ENCODE measurements at places on chromosomes 2 and 18.

DNA sequence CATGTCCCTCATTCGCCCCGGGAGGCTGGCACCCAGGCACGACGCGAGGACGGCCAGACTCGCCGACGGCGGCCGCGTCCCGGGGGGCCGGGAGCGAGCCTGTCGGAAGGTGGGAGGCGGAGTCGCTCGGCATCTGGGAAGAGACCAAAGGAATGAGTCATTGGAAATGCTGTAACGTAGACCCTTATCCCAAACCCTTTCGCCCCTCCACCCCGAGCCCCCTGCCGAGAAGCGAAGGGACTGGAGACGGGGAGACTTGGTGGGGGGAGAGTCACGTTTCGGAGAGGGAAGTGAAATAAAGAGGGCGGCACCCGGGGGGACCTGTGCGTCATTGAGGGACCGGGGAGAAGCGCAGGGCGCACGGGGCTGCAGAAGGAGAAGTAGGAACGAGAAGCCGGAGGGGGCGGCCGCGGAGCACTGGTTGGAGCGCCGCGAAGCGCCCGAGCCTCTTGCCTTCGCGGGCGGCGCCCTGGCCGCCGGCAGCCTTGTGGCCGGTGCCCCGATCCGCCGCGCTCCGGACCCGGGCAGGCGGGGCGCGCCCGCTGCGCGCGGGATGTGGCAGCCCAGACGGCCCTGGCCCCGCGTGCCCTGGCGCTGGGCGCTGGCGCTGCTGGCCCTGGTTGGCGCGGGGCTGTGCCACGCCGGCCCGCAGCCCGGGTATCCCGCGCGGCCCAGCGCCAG is at the start of gene EMILIN2:
Gene EMILIN2, plus strand, starts transcription at position 371 of the 681 bp plus-strand sequence. Its CDS starts 183 bp downstream, at position 554.
- no peak for DNase-seq

DNA sequence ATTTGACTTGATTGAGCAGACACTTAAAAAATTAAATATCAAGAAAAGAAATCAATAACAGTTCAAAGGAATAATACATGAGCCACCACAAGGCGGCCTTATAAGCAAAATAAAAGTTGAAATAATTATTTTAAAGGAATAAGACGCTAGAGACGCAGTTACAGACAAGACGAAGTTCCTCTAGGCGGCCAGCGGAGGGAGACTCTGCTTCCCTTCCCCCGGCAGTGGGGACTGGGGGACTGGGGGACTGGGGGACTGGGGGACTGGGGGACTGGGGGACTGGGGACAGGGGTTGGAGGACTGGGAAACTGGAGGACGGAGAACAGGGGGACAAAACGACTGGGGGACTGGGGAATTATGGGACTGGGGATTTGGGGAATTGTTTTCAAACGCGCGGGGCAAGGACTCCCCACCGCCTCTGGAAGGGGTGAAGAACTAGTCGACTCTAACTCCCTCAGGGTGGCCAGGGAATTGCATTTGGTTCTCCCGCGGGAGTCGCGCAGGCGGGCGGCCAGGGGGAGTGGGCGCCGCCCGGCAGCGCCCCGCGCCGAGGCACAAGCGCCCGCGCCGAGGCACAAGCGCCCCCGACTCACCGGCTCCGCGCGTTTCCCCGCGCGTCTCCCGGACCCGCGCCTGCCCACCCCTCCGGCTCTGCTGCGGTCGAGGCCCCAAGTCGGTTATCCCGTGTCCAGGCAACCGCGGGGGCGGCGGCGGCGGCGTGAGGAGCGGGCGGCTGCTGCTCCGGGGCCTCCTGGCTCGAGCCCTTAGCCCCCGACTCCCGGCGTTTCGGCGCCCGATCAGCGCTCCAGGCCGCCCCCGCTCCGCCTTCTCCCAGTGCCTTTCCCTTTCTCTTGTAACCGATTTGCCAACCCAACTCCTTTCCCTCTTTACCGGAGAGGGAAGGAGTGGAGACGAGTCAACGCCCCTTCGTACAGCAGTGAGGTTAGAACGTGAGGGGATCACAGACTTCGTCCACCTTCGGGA is at the start of gene CCDC178:
Gene CCDC178, minus strand, starts transcription at position 662 of the 984 bp plus-strand sequence. CDS start 28,633 bp downstream, outside the sequence.
- DNase-seq = peak; percentile 24

GRCh38 chr18:48923746-48924629 is 26.8 kb downstream of the SMAD7 start:
- DNase-seq = no peak

DNA sequence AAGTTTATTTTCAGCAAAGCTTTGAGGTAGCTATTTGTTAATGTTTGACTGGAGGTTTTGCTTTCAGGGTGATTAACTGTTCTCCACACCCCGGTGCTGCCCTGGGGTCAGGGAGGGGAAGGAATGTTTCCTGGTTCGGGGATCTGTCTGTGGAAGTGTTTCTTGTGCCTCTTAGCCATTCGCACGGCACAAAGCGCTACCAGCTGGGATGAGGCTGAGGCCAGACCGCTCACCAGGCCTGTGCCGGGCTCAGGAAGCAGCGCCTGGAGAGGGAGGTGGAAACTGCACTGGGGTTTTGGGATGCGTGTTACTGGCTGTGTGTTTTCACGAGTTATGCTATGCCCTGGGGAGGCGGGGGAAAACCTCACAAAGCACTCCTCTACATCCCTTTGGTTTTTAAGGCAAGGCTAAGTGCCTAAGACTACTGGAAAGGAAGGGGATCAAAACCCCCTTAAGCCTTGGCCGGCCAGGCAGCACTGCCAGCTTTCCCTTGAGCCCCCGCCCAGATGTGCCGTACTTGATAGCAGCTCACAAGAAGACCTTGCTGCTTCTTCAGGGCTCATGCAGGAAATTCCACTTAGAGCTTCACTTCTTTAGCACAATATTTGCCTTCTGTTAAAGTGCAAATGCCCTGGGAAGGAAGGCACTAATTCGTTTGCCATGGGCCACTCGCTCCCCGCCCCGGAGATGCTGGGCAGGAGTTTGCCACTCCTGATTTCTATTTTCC is 65.7 kb upstream of the CNGA3 start:
- DNase-seq = no peak

GRCh38 chr18:9951022-9951859 is 37.4 kb downstream of the VAPA start:
- peak; percentile 33 for DNase-seq

GRCh38 chr2:43540021-43540779 is 55.6 kb downstream of the THADA start:
- no peak for DNase-seq

DNA sequence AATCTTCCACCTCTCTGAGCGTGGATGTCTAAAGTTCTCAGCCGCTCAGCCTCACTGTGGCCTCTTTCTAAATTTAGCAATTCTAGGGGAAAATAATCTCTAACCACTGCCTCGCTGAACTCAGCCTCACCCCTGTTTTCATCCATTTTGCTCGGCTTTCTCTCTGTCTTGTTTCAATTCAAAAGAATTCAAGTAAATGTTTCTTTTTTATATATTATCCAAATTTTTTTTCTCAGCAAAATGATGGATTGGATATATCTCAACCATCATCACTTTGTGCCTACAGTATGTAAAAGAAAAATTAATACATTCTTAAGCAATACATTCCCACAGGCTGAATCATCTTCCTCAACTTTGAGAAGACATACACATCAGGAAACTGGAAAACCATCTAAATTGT is 24.0 kb upstream of the GALNT5 start:
- DNase-seq = no peak

DNA sequence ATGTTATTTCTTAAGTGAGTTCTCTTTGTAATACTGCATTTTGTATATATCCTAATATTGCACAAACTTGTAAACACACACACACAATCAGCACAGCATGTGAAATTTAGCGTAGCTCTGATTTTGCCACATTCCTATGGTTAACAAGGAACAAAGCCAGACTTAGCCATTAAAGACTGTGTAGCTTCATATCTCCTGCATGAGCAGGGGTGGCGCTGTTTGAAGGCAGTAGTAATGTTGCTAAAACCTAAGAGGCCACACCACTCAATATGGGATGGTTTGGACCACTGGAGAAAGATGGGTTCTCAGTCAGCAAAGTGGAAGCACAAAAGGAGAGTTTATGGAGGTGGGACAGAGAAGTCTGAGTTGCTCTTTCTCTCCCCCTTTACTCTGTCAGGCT is 61.1 kb upstream of the RND3 start:
- DNase-seq = no peak

- DNase-seq = no peak
These were observed 45.6 kb downstream of the ATOH8 start for GRCh38 chr2:85799215-85799956.

GRCh38 chr2:73436019-73436418 is 50.4 kb downstream of the ALMS1 start:
- DNase-seq = no peak

DNA sequence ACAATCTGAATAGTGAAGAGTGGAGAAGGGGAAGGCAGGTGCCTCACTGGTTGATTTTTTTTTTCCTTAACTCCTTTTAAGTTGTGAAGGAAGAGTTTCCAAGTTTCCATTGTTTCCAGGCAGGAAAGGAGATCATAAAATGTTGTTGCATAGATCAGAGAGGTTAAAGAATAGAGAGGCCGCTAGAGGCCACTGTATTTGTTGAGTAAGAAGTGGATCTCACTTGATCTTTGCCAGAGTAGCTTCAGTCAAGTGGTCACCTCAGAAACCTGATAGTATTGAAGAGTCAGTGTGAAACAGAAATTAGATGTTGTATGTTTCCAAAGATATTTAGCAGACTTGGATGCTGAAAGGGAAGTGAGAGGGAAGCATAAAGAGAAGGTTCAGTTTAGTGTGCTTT is 17.6 kb downstream of the CTNNA2 start:
- DNase-seq = no peak

- no peak for DNase-seq
These were observed 349.7 kb upstream of the TMEFF2 start for GRCh38 chr2:192544371-192544955.

- DNase-seq = no peak
These were observed 711.4 kb upstream of the ACVR2A start for GRCh38 chr2:147133286-147133908.

DNA sequence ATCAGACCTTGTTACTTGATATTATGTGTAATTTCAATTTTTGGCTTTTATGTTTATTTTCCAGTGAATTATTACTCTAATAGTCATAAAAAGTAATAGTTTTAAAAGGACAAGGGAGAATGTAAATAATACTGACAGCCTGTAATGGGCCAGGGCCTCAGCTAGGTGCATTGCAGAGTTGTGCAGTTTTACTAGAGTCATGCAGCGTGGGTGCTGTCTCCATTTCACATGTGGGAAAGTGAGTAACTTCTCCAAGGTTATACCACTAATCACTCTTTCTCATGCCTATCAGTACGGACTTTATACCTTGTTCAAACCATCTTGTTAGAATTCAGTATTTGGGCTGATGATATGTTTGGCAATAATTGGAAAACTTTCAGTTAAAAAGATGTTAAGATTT is 73.3 kb downstream of the UGGT1 start:
- no peak for DNase-seq

- no peak for DNase-seq
These were observed 5.3 kb upstream of the DLX1 start for GRCh38 chr2:172079838-172080640.

DNA sequence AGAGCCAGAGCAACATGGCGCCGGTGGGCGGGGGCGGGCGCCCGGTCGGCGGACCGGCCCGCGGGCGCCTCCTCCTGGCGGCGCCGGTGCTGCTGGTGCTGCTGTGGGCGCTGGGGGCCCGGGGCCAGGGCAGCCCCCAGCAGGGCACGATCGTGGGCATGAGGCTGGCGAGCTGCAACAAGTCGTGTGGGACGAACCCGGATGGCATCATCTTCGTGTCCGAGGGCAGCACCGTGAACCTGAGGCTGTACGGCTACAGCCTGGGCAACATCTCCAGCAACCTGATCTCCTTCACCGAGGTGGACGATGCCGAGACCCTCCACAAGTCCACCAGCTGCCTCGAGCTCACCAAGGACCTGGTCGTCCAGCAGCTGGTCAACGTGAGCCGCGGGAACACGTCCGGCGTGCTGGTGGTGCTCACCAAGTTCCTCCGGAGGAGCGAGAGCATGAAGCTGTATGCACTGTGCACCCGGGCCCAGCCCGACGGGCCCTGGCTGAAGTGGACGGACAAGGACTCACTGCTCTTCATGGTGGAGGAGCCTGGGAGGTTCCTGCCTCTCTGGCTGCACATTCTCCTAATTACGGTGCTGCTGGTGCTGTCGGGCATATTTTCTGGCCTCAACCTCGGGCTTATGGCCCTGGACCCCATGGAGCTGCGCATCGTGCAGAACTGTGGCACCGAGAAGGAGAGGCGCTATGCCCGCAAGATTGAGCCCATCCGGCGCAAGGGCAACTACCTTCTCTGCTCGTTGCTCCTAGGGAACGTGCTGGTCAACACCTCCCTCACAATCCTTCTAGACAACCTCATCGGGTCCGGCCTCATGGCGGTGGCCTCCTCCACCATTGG is 507 bp downstream of the CNNM4 start:
- no peak for DNase-seq

DNA sequence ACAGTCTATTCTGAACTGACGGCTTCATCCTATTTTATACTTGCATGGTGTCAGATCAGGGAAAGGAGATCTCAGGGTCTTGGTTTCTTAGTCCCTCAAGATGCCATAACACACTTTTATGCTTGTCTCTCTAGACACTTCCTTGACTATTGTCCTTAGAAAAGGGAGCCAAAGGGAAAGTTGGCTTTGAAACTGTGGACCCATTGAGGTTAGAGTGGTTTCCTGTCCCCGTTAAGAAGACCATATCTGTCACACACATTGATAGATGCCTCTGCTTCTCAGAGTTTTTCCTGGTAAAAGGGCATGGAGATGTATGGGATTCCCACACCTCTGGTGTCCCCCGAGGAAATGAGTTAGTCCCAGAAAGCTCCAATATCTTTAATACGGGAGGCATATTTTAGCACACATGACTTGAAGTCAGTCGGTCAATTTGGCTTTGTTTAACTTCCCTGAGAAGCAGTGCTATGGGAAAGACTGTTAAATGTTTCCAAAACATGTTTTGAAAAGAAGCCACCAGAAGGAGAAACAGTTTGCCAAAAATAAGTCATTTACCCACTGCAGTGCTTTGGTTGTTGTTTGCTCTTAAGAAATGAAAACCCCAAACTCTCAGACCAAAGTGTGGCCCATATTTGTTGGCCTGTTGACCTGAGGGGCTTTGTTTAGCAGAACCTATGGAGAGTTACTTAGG is 133.4 kb upstream of the CXCR4 start:
- DNase-seq = no peak

DNA sequence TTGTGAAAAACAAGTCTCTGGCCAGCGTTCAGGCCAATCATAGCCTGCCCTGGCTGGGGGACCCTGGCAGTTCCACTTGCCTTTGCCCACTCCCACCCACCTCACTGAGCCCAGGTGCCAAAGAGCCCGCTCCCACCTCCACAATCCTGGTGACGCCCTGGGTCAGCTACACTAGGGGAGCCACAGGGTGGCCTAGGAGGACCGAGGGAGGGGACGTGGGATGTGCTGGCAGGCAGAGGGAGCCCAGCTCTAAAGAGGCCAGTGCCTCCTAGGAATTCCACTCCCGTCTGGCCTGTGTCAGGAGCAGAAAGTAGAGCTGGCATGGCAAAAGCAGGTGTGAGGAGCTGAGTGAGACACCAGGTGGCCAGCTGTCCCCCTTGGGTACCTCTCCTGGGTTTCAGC is 49.3 kb downstream of the TNS1 start:
- DNase-seq = no peak

GRCh38 chr18:45103319-45104048 is 422.8 kb downstream of the SETBP1 start:
- DNase-seq = no peak

GRCh38 chr2:37671009-37671815 is at the start of gene CDC42EP3:
Gene CDC42EP3 (minus strand): TSS chr2:37671642. CDS start chr2:37646587, 25,055 bp downstream.
- no peak for DNase-seq

GRCh38 chr2:9690716-9691498 is 60.1 kb upstream of the YWHAQ start:
- DNase-seq = no peak

GRCh38 chr18:60980422-60981005 is 352.7 kb upstream of the CDH20 start:
- no peak for DNase-seq
